ENCODE measurements at places on chromosomes 13 and 19.
A peak's percentile ranks its signal among the peaks of the same experiment; 100 is the strongest.

GRCh38 chr13:29484236-29484635 is 111.3 kb downstream of the SLC7A1 start:
- peak; percentile 81 for DNase-seq

GRCh38 chr19:57362419-57362818 is 932 bp upstream of the TRAPPC2B start:
- no peak for DNase-seq

DNA sequence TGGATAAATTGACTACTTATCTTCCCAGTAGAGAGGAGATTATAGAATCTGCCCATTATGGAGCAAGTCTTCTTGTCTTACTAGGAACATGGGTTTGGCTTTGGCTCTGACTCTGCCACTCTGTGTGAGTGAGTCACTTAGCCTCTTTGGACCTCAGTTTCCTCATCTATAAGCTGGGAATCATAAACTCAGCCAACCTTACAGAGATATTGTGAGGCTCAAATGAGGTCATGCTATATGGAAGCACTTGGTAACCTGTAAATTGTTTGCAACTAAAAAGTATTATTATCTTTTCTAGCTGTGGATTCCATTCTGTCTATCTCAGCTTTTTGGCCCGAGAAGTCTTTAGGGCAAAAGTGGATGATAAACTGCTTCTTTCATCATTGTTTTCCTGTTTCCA is 186.8 kb upstream of the TSC22D1 start:
- DNase-seq = no peak

- DNase-seq = no peak
Observed at GRCh38 chr19:48618278-48618915, 581 bp downstream of the RPL18 start.

GRCh38 chr13:113862931-113863523 is 849 bp downstream of the GAS6 start:
- DNase-seq = no peak

- DNase-seq = no peak
Observed at GRCh38 chr13:47665043-47665442, 336.0 kb downstream of the SUCLA2 start.

- DNase-seq = peak; percentile 30
Observed at GRCh38 chr13:39244561-39245230, 206.4 kb downstream of the NHLRC3 start.

DNA sequence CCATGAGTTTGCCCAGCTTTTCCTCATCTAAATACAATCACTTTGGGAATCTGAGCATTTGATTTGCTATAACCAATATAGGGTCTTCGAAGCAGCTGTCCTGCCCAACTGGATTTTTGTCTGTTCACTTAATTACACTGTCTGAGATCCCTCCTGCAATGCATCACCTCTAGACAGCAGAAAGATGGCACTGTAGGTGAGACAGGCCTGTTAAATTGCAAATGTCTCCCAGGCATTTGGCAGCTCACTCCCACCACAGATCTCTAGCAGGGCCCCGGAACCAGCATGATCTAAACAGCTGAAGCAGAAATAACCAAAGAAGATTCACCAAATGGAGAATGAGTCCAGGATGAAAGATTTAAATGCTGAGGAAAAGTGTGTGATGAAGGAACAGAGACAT is 41.9 kb upstream of the SERPINE3 start:
- no peak for DNase-seq

- no peak for DNase-seq
Observed at GRCh38 chr19:45515081-45515624, 7.9 kb downstream of the VASP start.

GRCh38 chr13:113445791-113446487 is 7.3 kb downstream of the ADPRHL1 start:
- DNase-seq = no peak

GRCh38 chr13:112174476-112175110 is 107.6 kb downstream of the SOX1 start:
- no peak for DNase-seq

DNA sequence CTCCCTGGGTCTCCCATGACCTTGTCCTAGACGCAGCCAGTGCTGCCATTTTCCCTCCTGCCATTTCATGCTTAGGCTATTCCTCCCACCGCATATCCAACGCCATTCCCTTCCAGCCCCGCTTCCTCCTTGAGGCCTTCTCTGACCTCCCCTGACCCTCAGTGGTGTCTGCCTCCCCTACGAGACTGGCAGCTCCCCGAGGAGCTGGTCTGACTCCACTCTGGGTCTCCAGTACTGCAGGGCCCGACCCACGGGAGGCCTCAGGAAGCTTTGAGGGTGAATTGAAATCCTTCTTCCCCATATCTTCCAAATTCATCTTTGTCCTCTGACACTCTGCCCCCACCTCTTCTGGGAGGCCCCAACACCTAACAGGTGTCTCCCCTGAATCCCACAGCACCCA is 708 bp downstream of the KLK15 start:
- no peak for DNase-seq

GRCh38 chr13:45327253-45327955 is 13.6 kb downstream of the TPT1 start:
- DNase-seq = no peak

DNA sequence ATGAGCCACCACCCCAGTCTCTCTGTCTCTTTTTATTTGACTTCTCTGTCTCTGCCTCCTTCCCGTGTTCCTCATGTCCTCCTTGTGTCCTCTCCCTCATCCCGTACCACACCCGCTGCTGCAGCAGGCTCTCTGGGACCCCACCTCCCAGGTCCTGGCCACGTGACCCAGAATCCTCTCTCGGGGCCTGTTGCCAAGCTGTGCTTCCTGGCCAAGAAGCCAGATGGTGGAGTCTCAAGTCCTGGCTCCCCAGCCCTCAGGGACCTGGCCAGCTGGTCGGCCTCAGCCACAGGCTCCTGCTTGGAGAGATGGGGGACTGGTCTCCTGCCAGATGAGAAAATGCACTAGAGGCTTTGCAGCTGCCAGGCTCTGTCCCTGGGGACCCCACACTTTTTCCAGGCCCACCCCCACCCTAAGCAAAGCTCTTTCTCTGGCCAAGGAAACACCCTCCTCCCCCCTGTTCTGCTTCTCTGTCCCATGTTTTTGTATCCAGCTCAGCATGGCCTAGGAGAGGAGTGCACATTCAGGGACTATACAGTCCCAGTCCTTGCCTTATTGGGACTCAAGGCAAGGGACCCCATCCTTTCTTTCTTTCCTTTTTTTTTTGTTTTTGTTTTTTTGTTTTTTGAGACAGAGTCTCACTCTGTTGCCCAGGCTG is 34.3 kb upstream of the SHKBP1 start:
- DNase-seq = no peak

GRCh38 chr19:48635263-48635965 is 1.8 kb downstream of the DBP start:
- DNase-seq = peak; percentile 77

DNA sequence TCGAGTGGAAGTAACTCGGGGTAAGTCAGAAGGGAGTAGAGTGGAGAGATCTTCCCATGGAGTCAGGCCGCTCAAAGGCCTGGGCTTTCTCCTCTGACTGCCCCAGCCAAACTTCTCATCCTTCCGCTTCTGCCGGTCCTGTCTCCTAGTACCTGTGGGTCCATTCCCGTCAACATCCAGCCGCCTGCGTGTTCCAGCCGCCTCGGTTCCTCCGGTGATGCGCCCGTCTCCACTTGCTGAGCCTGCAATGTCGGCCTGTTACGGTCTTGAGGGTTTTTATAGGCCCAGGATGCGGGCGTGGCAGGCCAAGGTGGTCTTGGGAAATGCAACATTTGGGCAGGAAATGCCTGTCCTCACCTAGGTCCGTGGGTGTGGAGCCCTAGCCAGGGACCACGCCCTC is 38.3 kb downstream of the RASL11A start:
- no peak for DNase-seq

DNA sequence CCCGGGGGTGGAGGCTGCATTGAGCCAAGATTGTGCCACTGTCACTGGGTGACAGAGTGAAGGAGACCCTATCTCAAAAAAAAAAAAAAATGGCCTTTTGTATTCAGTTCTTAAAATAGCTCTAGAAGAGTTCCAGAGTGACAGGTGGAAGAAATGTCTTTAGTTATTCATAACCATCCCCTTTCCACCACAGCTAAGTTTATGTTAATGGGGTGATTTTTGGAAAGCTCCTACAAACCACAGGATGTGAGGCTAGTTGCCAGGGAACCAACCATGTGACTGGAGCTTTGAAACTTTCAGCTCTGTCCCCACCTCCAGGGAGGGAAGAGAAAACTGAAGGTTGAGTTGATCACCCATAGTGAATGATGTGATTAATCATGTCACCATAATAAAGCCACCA is 6.9 kb downstream of the ZNF490 start:
- no peak for DNase-seq

DNA sequence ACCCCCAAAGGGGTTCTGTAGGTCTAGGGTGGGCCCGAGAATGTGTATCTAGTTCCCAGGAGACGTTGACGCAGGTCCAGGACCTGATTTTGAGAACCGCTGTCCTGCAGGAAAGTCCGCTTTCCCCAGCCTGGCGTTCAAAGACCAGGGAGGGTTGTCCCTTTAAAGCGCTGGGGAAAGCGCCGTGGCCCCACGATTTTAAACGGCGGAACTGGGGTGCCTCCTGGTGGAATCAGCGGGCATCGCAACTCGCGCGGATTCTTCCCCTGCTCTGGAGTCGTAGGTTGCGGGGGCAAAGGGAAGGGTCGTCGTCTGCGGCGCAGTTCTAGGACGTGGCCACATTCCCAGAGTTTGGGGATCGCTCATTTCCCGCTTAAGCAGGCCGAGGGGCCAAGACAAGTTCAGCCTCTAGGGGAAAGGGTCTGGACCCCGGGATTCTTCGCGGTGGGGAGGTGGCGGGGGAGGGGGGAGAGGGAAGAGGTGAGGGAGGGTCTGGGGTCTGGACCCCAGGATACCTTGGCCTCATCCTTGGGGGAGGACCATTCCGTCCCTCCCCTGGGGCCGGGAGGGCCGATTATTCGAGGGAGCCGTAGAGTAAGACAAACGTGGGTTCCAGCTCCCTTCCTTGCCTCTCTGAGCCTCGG is 7.7 kb downstream of the PNMA8B start:
- peak; percentile 63 for DNase-seq

- DNase-seq = no peak
Observed at GRCh38 chr19:10706990-10707389, 5.8 kb downstream of the QTRT1 start.

DNA sequence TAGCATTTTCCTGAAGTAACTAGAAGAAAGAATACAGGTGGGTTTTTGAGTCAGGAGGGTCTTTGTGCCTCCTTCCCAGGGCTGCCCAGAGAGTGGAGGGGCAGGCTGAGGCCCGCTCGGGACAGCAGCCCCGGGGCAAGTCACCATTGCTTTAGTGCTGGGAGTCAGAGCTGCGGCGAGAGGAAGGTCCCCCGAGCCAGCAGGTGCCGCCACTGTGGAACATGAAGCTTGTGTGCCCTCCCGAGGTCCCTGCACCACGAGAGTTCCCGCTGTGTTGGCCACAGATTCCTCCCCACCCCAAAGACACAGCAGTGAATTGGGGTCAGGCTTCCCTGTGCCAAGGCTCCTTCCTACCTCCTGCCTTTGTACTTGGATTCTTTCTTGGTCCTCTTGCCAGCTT is 50.9 kb upstream of the TEX29 start:
- no peak for DNase-seq

GRCh38 chr13:109131698-109132257 is 502.4 kb downstream of the MYO16 start:
- no peak for DNase-seq

DNA sequence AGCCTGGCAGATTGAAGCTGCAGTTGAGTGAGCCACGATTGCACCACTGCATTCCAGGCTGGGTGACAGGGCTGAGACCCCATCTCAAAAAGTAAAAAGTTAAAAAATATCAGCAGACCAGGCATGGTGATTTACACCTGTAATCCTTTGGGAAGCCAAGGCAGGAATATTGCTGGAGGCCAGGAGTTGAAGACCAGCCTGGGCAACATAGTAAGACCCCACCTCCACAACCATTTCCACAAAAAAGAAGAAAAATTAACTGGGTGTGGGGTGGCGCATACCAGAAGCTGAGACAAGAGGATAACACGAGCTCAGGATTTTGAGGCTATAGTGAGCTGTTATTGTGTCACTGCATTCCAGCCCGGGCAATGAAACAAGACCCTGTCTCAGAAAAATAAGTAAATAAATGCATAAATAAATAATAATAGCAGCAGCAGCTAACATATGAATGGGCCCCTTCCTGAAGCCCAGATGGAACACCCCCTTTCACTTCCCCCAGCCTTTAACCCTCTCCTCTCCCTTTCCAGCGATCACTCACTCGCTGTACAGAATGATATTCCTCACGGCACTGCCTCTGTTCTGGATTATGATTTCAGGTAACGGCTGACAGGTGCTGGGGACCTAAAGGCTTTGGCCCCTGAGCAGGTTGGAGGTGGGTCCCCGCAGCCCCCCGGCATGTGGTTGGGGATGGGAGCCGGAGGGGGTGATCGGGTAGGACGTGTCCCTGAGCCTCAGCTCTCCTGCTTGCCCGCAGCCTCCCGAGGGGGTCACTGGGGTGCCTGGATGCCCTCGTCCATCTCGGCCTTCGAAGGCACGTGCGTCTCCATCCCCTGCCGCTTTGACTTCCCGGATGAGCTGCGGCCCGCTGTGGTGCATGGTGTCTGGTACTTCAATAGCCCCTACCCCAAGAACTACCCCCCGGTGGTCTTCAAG is 3.2 kb downstream of the MAG start:
- DNase-seq = no peak

GRCh38 chr13:64740493-64740892 is 2489.6 kb downstream of the PCDH9 start:
- no peak for DNase-seq

DNA sequence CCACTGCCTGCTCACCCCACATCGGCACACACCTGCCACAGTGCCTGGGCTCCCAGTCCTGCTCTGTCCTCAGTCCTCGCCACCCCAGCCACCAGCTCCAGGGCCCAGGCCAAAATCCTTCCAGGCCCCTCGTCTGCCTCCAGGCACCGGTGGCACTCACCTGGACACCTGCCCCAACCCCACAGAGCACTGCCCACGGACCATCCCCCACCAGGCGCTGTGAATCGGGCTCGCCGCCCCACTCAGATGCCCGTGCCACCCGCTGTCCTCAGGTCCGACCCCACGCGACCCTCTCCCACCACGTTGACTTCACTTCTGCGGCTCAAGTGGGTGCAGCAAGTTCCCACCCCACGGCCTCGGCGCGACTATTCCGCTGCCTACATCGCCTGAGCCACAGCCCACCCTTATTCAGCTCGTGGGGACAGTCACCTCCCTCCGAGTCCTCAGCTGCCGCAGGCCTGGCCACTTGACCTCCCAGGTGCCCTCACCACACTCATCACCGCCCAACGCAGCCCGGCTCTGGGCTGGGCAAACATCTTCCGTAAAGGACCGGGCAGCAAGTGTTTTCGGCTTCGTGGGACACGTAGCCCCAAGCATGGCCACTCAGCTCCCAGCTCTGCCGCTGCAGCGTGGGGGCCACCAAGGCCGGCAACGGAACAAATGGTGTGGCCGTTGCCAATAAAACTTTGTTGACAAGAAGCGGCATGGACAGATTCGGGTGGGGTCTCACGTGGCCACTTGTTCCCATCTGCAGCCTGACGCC is 5.7 kb downstream of the PIP5K1C start:
- DNase-seq = no peak

DNA sequence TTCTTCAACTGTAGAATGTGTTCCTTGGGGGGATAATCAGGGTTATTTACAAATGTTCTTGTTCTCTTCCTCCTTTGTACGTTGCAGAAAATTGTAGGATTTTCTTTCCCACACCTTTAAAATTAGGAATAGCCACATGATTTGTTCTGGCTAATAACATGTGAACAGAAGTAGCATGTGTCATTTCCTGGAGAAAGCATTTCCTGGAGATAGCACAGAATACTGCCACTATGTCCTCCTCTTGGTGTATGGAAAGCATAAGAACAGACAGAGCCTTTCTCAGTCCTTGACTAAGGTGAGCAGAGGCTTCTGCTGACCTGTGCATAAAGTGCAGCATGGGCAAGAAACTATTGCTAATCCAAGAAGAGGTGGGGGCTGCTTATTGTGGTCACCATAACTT is 101.8 kb downstream of the FAM216B start:
- no peak for DNase-seq

- DNase-seq = no peak
Observed at GRCh38 chr13:99278200-99278599, 20.0 kb upstream of the GPR18 start.

Data from NCI-H187 (cell line).